ENCODE measurements at places on chromosomes 16 and 17.

DNA sequence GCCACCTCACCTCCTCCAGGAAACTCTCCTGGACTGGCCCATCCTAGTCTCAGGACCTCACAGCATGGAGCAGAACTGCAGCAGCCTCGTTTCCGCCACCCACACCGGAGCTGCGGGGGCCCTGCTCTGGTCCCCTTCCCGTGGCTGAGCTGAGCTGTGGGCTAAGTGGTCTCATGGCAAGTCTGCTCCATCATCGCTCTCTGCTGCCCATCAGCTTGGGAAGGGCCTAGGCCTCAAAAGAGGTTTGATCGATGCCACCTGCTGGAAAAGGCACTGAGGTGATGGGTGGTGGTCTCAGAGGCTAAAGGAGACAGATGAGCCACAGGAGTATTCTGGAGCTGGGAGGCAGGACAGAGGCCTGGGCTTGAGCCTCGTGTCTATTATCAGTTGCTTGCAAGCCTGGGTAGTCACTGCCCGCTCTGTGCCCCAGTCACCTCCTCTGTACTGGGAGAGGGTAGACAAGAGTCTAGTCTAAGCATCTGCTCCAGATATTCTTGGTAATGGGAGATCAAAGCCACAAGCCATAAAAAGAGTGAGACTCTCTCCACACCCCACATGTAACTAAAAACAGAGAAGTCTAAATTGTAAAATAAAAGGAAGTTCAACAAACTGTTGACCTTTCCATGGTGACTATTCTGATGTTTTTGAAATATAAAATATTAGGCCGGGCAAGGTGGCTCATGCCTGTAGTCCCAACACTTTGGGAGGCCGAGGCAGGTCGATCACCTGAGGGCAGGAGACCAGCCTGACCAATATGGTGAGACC is 1.6 kb downstream of the ITGAE start:
- no peak overlapping the region for H3K4me3 ChIP-seq
- DNase-seq = no peak
- peak overlapping the region; percentile 82 for H3K27ac ChIP-seq
- no peaks in the 10 kb centered on the region for H3K27me3 ChIP-seq
- no peaks in the 10 kb centered on the region for H3K36me3 ChIP-seq

DNA sequence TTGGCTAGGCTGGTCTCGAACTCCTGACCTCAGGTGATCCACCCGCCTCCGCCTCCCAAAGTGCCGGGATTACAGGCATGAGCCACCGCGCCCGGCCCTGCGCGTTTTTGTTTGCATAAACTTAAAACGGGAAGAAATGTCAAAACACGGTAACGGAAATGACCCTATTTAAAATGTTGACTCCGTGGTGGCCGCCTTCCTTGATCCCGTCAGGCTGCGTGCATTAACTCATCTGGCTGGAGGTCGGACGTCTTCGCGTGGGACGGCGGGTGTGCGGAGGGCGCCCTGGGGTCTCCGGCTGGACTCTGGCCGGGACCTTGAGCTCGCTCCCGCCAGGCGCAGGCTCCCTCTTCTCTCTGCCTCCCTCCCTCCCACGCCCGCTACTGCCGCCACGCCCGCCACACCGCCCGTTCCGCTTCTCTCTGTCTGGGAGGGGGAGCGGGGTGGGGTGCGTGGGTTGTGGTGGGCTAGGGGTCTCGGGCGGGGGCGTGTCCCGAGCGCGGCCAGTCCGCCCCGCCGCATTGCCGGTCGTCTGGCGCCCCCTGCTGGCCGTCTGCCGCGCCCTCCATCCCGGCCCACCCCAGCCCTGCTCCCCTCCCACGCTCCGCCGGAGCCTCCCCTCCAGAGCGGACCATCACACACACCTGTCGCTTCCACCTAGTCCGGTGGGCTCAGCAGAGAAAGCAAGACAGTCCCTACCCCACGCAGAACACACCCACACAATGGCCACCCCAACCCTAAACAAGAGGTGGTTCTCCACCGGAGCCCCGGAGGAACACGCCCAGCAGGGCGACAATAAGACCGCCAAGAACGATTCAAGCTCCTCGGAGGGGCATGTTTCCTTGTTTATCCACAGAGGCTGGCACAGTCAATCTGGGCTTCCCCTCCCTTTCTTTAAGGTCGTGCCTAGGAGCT is 1.2 kb upstream of the CCDC42 start:
- H3K4me1 ChIP-seq = peaks cover 12% of the 10 kb centered on the region
- H3K4me3 ChIP-seq = peak overlapping the region; percentile 89
- H3K27ac ChIP-seq = peak overlapping the region; percentile 86
- DNase-seq = peak; percentile 79

DNA sequence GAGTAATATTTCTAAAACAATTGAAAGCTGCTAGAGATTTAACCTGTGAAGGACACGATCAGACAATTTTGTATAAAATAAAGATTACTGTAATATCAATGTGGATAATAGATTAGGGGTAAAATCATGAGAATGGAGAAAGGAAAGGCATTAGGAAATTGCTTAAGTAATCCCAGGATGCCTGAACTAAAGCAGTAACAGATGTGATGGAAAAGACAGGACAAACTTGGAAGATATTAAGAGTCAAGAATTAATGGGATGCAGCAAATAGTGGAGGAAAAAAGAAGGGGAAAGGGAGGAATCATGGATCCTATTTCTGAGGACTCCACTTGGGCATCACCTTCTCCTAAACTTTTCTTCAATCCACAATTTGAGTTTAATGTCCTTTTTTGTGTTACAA is 437.1 kb upstream of the PMFBP1 start:
- no peak overlapping the region for H3K4me3 ChIP-seq
- peaks cover 12% of the 10 kb centered on the region for H3K4me1 ChIP-seq
- H3K27ac ChIP-seq = no peak overlapping the region
- DNase-seq = no peak
- H3K27me3 ChIP-seq = no peaks in the 10 kb centered on the region

DNA sequence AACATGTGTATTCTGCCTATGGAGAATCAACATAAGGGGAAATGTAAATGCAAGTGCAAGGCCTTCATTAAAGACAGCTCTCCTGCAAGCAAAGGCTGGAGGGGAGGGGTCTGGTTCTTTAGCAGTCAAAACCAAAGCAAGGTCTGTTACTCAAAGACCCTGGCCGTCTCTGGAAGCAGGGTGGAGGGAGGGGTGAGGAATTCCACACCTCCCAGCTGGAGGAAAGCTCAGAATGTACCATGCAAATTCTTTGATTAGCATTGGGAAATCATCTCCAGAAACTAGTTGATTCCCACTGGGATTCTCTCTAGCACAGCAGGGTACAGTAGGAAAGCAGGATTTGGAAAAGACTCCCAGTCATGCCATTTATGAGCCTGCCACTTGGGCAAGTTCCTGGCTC is 77.3 kb upstream of the ASIC2 start:
- no peaks in the 10 kb centered on the region for H3K36me3 ChIP-seq
- no peaks in the 10 kb centered on the region for H3K27me3 ChIP-seq
- H3K27ac ChIP-seq = no peak overlapping the region

DNA sequence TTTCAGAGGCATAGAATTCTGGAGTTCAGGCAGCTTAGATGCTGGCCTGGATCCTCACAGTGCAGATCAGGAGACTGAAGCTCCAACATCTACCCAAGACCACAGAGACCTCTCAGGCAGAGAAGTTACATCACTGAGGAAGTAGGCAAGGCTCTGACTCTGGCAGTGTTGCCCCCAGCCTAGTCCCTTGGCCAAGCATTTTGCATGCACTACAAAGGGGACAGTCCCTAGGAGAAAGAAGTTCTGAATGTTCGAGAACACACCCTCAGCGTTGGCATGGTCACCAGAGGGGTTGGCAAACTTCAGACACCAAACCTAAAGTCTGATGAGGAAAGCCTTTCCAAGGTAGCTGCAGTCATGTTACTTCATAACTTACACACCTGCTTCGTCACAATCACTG is 2.5 kb downstream of the RANBP10 start:
- H3K4me3 ChIP-seq = peak overlapping the region; percentile 69
- no peaks in the 10 kb centered on the region for H3K27me3 ChIP-seq
- peaks cover 8% of the 10 kb centered on the region for H3K36me3 ChIP-seq
- H3K4me1 ChIP-seq = peaks cover 40% of the 10 kb centered on the region
- peak; percentile 22 for DNase-seq
- H3K27ac ChIP-seq = peak overlapping the region; percentile 84

DNA sequence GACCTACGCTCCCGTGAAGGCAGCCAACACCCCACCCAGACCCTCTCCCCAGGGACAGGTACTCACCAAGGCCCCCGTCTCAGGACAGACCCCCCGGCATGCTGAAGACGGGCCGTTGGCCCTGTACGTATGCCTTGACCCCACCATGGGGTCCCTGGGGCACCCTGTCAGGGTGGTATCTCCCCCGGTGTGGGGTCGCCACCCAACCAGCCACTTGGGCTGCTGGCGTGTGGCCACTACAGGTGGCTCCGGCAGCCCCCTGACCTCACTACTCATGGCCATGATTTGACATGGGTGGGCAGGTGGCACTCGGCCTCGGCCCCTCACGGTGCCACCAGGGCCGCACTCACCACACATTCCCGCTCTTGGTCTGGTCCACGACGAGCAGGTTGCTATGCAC is 40.9 kb upstream of the PVALEF start:
- no peaks in the 10 kb centered on the region for H3K36me3 ChIP-seq
- no peaks in the 10 kb centered on the region for H3K27me3 ChIP-seq
- H3K4me1 ChIP-seq = peaks cover 2% of the 10 kb centered on the region
- H3K4me3 ChIP-seq = no peak overlapping the region

DNA sequence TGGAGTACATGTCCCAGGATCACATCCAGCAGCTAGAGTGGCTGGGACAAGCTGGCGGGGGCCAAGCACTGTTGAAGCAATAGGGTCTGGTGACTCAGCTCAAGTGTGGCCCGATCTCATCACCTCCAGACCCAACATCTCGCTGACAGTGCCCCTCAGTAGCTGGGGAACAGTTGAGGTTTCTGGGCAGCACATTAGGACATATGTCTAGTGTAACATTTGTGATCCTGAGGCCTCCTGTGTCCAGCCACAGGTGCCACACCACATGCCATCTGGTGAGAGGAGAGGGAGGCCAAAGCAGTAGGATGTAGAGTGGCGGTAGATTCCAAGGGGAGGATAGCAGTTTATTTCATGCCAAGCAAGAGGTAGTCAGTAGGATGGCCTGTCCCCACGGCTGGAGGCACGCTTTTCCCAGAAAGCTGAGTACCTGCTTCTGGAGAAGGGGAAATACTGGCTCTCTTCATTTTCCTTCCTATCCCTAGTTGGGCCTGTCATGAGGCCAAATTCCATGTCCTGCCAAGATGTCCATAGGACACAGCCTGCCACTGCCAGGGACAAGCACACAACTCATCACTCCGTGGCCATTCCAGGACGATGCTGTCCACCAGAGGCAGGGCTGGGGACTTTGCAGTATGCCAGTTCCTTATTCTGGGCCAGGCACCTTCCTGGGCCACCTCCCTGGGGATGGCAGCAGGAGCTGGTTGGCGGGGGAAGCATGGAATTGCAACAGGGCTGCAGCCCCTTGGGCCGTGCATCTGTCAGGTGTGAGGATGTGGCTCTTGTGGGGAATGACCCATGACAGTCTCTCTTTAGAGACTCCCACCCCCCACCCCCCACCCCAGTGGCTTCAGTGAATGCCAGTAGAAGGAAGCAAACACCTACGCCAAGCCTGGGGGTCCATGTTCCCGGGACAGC is 24.0 kb downstream of the GGA3 start:
- no peak overlapping the region for H3K27ac ChIP-seq
- peaks cover 36% of the 10 kb centered on the region for H3K36me3 ChIP-seq
- DNase-seq = no peak
- H3K27me3 ChIP-seq = no peaks in the 10 kb centered on the region

GRCh38 chr16:65663774-65664173 is 541.9 kb upstream of the CDH11 start:
- H3K4me3 ChIP-seq = no peak overlapping the region
- no peaks in the 10 kb centered on the region for H3K36me3 ChIP-seq
- no peak for DNase-seq
- no peak overlapping the region for H3K27ac ChIP-seq
- no peaks in the 10 kb centered on the region for H3K27me3 ChIP-seq

- H3K4me3 ChIP-seq = no peak overlapping the region
- H3K27ac ChIP-seq = no peak overlapping the region
- no peaks in the 10 kb centered on the region for H3K36me3 ChIP-seq
- DNase-seq = no peak
- peaks cover 4% of the 10 kb centered on the region for H3K27me3 ChIP-seq
- no peaks in the 10 kb centered on the region for H3K4me1 ChIP-seq
Observed at GRCh38 chr16:26149364-26150190, 457.8 kb downstream of the HS3ST4 start.

DNA sequence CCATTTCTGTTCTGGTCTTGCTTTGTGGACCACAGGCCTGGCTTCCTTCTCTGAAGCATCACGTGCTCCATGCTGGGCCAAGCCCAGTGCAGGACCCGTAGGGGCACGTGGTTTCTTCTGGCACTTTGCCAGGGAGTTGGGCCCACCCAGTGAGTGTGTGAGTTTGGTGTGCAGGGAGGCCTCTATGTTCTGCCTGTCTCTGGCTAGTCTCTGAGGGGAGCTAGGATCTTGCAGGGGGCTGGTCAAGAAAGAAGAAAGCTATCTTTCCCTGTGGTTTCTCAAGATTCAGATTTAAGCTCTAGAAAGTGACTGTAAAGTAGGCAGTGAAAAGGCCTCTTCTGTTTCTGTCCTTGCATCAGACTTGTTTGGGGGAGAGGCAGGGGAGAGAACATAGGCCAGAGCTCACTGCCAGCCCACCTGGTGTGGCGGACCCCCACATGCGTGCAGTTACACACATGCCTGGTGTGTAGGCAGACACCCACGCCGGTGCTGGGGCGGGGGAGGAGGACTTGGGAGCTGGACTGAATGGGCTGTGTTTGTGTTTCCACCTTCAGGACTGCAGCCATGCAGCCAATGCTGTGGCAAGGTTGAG is 11.8 kb downstream of the LASP1 start:
- H3K4me1 ChIP-seq = peaks cover 58% of the 10 kb centered on the region
- H3K27ac ChIP-seq = peak overlapping the region; percentile 36
- peaks cover 23% of the 10 kb centered on the region for H3K36me3 ChIP-seq
- H3K4me3 ChIP-seq = no peak overlapping the region
- no peak for DNase-seq

DNA sequence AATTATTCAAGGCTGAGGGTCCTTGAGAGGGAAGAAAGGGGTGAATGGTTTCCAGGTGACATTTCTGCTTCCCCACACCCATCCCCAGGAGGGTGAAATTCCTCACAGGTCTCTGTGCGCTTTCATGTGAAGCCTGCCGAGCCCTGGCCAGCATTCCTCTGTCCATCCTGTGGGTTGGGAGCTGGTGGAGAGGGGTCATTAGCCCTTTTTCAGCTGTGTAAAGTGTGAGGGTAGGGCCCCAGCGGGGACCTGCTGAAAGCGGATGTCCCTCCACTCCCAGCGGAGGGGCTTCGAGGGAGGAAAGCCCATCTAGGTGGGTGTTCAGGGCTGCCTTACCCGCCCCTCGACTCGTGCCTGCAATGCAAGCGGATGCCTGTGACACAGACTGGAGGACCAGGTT is 53.3 kb upstream of the DLX4 start:
- H3K4me1 ChIP-seq = no peaks in the 10 kb centered on the region
- DNase-seq = no peak
- no peaks in the 10 kb centered on the region for H3K36me3 ChIP-seq
- peaks cover 33% of the 10 kb centered on the region for H3K27me3 ChIP-seq
- H3K4me3 ChIP-seq = no peak overlapping the region

- no peaks in the 10 kb centered on the region for H3K36me3 ChIP-seq
- no peak overlapping the region for H3K27ac ChIP-seq
- H3K4me3 ChIP-seq = no peak overlapping the region
- no peaks in the 10 kb centered on the region for H3K4me1 ChIP-seq
Observed at GRCh38 chr16:84899414-84899813, 79.6 kb downstream of the CRISPLD2 start.

All from memory B cell (primary cell).